ENCODE measurements at places on chromosomes 16 and 17. TPM values are rescaled to one million over a fixed set of nuclear protein-coding genes. Genes with fewer than 3 reads are reported as not detected.

- H3K27ac ChIP-seq = no peak overlapping the region
- peaks cover 12% of the 10 kb centered on the region for H3K27me3 ChIP-seq
- H3K4me1 ChIP-seq = peaks cover 22% of the 10 kb centered on the region
- no peak overlapping the region for H3K4me3 ChIP-seq
Observed at GRCh38 chr16:50735629-50736122, 6.2 kb upstream of the CYLD start.

DNA sequence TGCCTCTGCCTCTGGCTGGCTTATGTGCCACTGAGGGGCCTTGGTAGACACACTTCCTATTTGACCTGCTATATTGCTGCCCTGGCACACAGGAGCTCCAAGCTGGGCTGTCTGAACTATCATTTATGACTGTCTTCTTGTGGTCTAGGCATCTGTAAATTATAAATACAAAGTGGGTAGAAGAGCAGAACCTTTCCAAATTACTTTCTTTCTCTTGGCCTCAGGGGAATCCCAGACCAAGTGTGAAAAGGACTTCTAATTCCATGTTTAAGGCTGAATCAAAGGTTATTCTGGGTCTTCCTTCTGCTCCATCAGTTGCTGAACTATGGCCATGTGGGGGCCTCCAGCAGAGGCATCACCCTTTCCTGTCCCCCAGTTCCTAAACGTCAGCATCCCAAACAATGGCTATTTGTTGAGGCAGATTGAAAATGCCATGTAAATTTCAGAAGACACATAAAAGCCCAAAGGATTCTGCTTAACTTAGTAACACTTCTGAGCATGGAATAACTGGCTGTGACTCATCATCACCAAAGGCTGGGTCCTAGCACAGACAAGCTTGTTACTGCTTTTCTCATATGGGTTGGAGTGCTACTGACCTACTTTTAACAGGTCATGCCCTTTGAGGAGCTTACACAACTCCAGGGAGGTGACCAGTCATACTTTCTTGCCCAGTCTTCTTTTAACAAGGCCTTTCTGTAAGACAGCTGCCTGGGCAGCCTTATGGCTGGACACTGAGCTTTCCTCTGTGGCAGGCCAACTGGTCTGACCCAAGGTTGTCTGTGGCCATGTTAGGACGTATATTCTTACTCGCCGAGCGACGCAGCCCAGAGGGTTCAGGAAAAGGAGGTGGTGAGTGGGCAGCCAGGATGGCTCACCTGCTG is 154.8 kb downstream of the VPS53 start:
- no peaks in the 10 kb centered on the region for H3K27me3 ChIP-seq
- H3K4me1 ChIP-seq = peaks cover 47% of the 10 kb centered on the region

DNA sequence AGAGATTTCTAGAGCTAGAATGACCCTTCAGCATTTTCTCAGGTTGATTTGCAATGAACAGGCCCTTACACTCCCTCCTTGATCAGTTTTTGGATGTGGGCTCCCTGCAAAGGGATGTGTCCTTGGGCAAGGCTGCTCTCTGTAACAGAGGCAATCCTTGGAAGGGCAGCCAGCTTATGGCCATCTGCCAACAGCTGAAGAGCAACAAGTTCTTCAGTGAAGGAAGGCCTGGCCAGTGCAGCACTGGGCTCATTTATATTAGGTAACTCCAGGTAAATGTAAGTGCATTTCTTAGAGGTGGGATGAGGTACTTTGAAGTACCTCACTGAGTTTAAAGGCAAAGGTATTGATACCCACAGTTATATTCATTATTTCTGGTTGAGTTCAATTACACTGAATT is 114.3 kb upstream of the KCNJ16 start:
- H3K4me1 ChIP-seq = no peaks in the 10 kb centered on the region
- no peak for DNase-seq
- peaks cover 7% of the 10 kb centered on the region for H3K27me3 ChIP-seq
- H3K36me3 ChIP-seq = peaks cover 7% of the 10 kb centered on the region

Gene CORO6
- total RNA-seq = 5.1 TPM

Gene SLC35G6
- total RNA-seq = not detected
